ENCODE measurements at places on chromosomes 1 and 21.

GRCh38 chr21:42406201-42406621 is 2.5 kb downstream of the UBASH3A start:
- no peak for DNase-seq

- DNase-seq, result no peak
Measured at GRCh38 chr1:229579059-229579673, 20.7 kb upstream of the ABCB10 start.

- no peak for DNase-seq
Measured at GRCh38 chr1:230087028-230087716, 20.1 kb downstream of the GALNT2 start.

- no peak for DNase-seq
Measured at GRCh38 chr1:10685196-10685807, 111.1 kb downstream of the CASZ1 start.

DNA sequence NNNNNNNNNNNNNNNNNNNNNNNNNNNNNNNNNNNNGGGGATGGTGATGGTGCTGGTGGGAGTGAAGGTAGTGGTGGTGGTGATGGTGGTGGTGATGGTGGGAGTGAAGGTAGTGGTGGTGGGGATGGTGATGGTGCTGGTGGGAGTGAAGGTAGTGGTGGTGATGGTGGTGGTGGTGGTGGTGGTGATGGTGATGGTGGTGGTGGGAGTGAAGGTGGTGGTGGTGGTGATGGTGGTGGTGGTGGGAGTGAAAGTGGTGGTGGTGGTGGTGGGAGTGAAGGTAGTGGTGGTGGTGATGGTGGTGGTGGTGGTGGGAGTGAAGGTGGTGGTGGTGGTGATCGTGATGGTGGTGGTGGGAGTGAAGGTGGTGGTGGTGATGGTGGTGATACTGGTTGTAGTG is 93.6 kb downstream of the CRYAA start:
- DNase-seq, result no peak

DNA sequence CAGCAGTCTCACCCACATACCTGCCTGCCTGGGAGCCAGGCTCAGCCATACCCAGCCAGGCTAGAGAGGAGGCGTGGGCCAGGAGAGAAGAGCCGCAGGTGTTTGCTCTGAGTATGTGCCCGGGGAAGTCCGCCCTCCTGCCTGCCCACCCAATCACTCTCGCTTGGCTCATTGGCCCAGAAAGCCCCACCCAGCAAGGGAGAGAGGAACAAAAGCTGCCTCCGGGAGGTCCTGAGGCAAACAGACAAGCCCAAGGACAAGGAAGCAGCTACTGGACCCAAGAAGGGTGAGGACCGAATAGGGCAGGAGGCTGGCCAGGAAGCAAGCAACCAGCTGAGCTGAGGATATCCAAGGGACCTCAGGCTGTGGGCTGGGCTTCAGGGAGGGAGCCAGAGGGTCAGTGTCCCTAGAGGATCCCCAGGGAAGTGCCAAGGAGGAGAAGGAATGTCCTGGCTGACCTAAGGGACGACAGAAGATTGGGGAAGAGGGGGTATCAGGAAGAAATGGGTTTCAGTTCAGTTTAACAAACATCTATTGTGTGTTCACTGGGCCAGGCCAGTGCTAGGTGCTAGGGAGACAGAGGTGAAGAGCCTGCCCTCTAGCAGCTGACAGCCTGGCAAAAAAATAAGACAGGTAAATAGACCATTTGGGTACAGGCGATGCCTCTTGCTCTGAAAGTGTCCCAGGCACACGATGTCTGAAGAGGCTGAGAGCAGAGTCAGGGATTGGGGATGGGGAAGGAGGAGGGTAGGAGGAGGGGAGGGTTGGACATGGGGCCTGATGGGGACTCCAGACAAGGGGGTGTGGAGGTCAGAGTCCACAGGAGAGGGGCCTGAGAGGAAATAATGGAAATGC is at the start of gene GJB4:
Gene GJB4, plus strand, starts transcription at position 238 of the 855 bp plus-strand sequence. CDS start 1,515 bp downstream, outside the sequence.
- no peak for DNase-seq

- no peak for DNase-seq
Measured at GRCh38 chr21:29943885-29944284, 4.1 kb upstream of the GRIK1 start.

GRCh38 chr1:17596651-17597509 is 57.4 kb downstream of the ARHGEF10L start:
- DNase-seq, result no peak

DNA sequence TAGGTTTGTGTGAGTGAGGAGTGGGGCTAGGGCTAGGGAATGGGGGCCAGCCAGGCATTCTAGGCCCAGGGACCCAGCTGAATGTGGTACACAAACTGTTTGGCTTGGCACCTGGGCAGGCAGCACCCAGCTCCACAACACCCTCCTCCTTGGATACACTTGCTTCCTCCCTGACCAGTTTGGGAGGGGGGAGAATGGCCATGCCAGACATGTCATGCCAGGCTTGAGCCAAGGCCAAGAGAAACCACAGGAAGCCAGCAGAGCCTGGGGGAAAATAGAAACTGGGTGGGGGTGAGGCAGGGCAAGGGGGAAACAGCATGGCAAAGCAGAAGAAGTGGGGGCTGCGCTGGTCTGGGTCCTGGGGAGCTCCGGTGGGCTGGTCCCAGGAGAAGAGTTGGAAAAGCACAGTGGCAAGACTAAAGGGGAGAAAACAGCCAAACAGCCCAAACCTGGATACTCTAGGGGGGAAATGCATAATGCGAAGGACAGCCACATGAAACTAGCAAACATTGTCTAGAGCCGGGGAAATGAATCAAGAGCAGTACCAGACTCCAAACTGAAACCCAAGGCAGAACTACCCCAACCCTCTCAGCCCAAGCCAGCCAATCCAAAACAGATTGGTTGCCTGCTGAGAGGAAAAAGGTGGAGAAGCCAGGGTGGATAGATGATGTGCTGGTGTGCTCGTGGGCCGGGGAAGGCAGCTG is 47.9 kb downstream of the LGR6 start:
- DNase-seq, result no peak

- no peak for DNase-seq
Measured at GRCh38 chr1:234478481-234479309, at the start of gene TARBP1. TSS of gene TARBP1 (minus strand) at chr1:234479179. CDS start at chr1:234479103, 76 bp downstream.

DNA sequence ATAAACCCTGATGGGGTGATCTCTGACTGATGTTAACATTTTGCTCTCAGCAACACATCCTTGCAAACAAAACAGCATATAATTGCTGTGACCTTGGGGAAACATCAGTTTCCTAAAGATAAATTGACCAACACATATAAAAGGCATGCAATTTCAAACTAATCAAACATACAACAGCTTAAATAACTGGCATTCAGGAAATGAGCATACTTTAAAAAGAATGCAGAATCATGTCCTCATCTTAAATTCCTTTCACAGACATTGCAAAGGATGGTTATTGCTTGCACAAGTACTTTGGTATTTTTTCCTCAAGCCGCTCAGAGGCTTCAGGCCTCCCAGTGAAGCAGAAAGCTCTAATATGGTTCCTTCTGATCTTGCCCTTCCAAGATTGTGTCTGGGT is 53.4 kb upstream of the RGS18 start:
- DNase-seq, result no peak

DNA sequence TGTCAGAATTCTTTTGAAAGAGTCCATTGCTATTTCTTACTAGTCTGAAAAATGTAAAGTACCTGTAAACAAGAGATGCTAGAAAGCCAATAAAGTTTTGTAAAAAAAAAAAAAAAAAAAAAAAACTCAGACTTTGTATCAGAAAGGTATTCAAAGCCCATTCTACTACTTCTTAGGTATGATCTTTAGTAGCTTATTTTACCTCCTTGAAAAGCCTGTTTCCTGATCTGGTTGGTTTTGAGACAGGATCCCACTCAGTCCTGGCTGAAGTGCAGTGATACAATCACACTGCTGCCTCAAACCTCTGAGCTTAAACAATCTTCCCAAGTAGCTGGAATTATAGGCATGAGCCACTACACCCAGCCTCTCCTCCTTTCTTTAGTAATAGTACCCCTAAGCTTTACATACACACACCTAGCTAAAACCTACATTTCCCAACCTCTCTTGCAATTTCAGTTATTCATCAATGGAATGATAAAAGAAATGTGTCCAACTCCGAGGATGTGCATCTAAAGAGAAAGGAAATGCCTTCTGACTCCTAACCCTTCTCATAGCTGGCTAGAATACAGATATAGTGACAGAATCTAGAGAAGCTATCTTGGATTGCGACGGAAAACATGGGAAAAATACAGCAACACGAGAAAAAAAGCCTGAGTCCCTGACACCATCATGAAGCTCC is 30.6 kb downstream of the EPS15 start:
- DNase-seq, result no peak

DNA sequence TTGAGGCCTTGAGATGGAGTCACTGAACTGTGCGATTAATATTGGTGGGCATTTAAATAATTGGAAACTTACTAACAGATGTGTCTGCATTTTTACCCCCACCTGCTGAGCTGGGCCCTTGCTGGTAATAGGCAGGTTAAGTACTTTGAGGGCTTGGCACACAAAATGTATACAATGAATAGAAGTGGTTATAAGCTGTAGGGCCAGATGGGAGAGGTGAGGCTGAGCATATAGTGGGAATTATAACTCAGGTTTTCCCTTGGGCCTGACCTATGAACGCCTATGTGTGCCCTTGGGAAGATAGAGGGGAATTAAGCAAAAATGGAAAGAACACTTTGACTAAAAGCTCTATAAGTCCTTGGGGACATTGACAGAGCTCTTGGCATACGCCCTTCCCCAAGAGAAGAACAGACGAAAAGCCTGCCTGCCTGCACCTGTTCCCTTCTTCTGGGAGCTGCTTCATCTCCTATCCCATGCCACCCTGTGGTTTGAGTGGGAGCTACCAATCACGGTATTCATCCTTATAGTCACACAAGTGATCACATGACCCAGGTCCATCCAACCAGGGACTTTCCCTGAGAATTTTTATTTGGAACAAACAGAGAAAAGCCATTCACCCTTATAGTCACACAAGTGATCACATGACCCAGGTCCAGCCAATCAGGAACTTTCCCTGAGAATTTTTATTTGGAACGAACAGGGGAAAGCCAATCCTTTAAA is 260.7 kb upstream of the CSF3R start:
- DNase-seq, result no peak

GRCh38 chr1:150156868-150157603 is 7.3 kb downstream of the PLEKHO1 start:
- DNase-seq, result no peak

- DNase-seq, result no peak
Measured at GRCh38 chr1:37452416-37452815, 22.0 kb upstream of the ZC3H12A start.

- no peak for DNase-seq
Measured at GRCh38 chr1:220219865-220220698, 52.2 kb downstream of the RAB3GAP2 start.

DNA sequence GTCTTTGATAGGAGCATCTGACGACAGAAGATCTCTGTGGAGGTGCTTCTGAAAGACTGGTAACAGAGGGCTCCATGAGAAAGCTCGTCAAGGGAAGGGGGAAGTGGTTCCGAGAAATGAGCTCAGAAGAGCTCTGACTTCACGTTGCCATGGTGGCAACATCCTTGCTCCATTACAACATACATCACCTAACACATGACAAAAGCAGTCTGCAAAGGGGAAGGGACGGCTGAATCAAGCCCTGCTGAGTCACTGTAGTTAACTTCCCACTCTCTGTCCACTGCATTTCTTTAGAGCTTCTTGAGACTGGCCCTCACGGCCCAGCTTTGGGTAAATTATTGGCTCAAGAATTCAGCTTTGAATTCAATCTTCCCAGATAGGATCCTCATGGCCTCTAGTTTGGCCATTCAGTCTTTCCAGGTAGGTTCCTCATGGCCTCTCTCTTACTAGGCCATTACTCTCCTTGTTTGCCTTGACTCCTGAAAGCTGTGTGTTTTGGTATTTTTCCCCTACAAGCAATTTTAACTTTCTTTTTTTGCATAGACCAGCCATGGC is 88.0 kb upstream of the ZNF648 start:
- no peak for DNase-seq

DNA sequence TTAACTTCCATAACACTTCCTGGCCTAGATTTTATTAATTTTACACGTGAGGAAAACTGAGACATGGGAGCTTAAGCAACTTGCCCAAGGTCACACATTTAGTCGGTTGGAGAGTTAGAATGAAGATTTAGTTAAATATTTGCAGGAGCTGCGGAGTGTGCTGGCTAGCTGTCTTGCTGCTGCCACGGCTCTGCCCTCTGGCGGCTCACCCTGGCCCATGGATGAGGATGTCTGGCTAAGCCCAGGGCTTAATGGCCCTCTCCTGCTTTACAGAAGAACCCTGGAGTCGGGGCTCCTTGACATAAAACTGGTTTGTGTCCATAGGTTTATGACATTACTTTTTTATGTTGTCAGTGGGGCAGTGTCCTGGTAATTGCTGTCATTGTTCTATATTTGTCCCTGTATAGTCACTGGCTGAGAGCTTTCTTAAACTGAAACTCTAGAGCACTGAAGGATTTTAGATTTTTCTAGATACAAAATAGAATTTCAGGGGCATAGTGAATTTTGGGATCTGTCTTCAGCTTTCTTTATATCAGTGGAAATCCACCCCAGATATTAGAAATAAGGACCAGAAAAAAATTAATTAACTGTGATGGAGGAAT is 88.9 kb upstream of the WLS start:
- no peak for DNase-seq

- DNase-seq, result no peak
Measured at GRCh38 chr1:76237211-76237610, 162.7 kb downstream of the ST6GALNAC3 start.
